ENCODE measurements at places on chromosomes 4 and X. TPM values are rescaled to one million over a fixed set of nuclear protein-coding genes. Genes with fewer than 3 reads are reported as not detected.

Gene SMIM31
- total RNA-seq = not detected

Gene RPL39
- total RNA-seq = 1,582 TPM

Gene SLC6A14
- total RNA-seq = not detected

Gene IL2
- total RNA-seq = not detected

Gene BMX
- 86.0 TPM for total RNA-seq

Gene GAGE12E
- not detected for total RNA-seq

Gene MAOA
- 18.1 TPM for total RNA-seq

Gene CHRDL1
- total RNA-seq = not detected
